Stimulated activated CD4-positive, alpha-beta T cell treated with anti-CD3 and anti-CD28 coated beads, Interleukin-12 subunit alpha, Interleukin-12 subunit beta, amount 100 ng/mL, for 48 hours (primary cell): ENCODE measurements at places on chromosomes 7 and 10.

- no peak for DNase-seq
Measured at GRCh38 chr10:78177491-78178185, 144.0 kb downstream of the RPS24 start.

- DNase-seq = peak; percentile 68
Measured at GRCh38 chr10:104328896-104329710, 9.2 kb downstream of the ITPRIP start.

DNA sequence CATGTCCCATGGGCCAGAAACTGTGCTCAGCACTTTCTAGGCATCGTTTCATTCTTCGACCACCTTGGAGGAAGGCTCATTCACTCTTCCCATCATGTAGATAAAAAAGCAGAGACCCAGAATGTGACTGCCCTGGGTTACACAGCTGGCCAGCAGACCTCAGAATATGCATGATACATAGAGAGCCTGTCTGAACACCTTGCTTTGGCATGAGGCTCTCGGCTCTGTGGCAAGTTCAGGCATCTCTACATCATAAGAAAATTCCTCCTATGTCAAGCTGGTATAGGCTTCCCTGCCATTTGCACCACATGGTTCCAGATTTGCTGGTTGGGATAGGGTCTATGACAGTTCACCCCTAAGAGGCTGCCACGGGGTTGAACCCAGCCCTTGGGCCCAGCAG is 134.1 kb downstream of the CDH23 start:
- no peak for DNase-seq

DNA sequence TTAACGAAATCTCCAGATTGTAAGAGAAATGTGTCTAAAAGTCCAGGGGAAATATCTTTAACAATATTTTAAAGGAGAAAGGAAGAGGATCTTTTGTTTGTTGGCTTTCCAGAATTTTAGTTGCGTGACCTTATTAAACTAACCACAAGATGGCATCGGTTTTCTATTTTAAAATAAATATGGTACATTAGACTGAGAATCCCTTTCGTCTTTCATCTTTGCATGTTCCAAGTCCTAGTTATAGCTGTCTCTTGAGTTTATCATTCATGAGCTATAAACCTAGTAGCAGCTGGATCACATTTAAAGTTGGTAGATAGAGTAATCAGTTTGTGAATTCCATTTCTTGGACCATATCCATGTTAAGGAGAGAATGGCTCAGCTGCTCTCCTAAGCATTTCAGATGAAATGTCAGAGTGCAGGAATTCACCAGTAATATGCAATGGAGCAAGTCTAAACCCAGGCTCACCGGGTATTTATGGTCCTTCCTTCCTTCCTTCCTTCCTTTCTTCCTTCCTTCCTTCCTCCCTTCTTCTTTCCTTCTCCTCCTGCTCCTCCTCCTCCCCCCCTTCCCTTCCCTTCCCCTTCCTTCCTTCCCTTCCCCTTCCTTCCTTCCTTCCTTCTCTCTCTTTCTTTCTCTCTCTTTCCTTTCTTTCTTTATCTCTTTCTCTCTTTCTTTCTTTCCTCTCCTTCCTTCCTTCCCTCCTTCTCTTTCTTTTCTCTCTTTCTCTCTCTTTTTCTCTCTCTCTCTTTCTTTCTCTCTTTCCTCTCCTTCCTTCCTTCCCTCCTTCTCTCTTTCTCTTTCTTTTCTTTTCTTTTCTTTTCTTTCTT is 57.8 kb upstream of the RAB18 start:
- DNase-seq = no peak

- DNase-seq = no peak
Measured at GRCh38 chr10:2463316-2463715, 604.0 kb upstream of the PFKP start.

DNA sequence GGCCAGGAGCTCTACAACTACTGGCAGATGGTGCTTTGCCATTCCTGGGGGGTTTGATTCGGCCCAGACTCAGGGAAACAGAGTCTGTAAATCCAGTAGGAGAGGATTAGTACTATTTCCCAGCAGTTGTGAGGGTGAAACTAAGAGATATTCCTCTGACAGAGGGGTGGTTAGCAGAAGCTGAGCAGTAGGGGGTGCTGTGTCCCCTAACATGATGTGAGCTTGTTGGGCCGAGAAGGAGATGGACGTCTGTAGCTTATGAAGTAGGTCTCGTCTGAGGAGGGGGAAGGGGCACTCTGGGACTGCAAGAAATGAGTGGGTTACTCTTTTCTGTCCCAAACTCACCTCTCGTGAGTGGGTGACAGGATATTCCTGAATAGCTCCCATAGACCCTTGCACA is 179.2 kb upstream of the MBL2 start:
- DNase-seq = no peak

DNA sequence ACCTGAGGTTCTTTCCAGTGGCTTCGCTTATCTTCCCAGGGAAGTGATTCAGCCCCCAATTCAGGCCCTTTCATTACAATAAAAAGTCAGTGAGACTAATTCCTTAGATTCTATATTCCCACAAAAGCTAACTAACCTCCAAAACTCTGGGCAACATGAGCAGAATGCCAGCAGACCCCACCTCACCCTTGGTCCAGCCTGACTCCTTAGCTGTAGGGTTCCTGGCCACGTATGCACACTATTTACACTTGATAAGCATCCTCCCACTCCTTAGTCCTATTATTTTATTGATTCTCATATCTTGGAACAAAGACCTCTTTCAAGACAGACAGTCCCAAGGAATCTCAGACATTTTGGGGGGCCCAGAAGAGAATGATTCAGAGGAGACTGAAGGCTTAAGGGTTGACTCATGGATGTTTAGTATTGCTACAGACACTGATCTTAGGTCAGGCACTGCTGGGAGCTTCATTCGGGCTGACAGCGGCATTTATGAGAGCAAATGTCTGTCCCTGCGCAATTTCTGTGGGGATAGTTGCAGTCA is 162.6 kb upstream of the GDF10 start:
- no peak for DNase-seq

GRCh38 chr7:135486261-135486920 is 23.5 kb downstream of the CNOT4 start:
- DNase-seq = no peak

GRCh38 chr10:4546500-4546899 is 279.5 kb upstream of the AKR1E2 start:
- peak; percentile 30 for DNase-seq

DNA sequence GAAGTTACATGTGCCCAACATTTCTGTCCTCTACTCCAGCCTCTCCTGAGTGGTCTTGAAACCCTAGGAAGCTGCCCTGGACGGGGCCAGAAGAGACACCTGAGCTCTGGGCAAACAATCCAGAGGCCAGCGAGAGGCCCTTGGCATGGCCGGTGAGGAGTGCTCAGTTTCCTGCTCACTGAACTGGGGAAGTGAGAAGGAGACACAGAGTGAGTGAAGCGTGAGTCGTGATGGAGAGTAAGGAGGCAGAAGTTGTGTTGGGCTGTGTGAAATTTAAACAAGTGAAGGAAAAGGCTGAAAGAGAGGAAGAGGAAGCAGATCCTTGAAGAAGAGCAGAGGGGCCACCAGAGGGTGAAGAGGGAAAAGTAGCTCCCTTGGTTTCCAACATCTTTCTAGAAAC is 73.2 kb downstream of the WNT2 start:
- DNase-seq = no peak

GRCh38 chr7:130733931-130734814 is at the start of gene KLF14:
Gene KLF14, minus strand, starts transcription at chr7:130734207. Its CDS starts 174 bp downstream, at chr7:130734033.
- DNase-seq = no peak

- no peak for DNase-seq
Measured at GRCh38 chr7:129167817-129168216, 20.6 kb upstream of the SMO start.

DNA sequence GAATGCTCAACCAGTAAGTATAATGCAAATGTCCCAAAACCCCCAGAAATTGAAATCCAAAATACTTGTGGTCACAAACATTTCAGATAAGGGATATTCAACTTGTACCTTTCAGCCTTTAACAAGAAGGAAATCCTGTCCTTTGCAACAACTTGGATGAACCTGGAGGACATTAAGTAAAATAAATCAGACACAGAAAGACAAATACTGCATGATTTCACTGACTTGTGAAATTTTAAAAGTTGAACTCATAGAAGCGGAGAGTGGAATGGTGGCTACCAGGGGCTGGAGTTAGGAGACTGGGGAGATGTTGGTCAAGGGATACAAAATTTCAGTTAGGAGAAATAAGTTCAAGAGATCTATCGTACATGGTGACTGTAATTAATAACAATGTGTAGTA is 187.6 kb downstream of the DNAH11 start:
- DNase-seq = no peak

DNA sequence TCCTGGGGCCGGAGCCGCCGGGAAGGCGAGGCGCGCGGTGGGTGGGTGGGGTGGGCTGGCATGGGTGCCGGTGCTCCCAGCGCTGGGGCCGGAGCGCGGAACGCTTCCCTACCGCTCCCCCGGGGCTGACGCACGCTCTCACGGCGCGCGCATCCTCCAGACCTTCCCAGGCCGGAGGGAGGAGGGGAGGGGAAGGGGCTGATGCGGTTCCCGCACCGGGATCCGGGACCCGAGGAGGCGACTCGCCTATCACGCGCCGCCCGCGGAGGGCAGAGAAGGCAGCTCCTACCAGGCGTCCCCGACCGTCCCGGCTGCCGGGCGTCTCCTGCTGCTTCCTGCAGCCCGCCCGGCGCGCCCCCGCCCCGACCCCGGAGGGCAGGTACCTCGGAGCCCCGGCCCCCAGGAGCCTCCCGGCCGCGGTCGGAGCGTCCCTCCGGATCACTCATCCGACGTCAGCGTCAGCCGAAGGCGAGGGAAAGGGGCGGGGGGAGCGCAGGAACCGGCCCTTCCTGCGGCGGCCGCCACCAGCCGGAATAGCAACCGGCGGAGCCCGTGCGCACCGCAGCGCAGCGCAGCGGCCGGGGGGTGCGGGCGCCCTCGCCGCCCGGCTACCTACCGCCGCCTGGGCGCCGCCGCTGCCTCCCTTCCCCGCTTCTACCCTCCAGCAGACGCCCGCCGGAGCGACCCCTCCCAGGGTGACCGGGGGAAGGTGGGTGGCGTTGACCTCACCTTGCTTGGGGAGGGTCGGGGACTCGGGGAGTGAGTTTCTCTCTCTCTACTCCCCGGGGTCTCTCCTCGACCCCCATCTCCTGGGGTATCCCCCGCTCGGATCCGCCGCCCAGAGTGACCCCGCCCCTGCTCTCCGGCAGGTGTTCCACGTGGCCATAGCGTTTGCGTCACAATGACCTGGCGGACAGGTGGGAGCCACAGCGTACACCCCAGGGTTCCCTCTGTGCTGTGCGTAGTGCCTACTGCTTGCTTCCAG is at the start of gene ICA1:
Gene ICA1 (minus strand): TSS at position 457 of the 985 bp plus-strand sequence. CDS start 26,241 bp downstream, outside the sequence.
- DNase-seq = no peak

DNA sequence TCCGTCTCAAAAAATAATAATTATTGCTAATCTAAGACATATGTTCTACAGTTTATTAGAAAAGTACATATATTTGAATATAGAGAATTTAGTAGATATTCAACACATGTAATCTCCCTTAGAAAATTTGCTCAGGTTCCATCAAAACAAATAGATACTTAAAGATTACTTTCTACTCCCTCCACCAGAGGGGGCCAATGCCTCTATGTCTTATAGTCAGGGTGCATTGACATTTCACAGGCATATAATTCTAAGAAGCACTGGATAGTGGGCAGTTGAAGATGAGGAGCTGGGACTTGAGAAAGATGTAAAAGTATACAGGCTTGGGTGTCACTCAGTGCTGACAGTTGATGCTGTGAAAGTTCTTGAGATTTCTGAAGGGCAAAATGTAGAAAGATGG is 301.6 kb upstream of the HPS1 start:
- DNase-seq = no peak

DNA sequence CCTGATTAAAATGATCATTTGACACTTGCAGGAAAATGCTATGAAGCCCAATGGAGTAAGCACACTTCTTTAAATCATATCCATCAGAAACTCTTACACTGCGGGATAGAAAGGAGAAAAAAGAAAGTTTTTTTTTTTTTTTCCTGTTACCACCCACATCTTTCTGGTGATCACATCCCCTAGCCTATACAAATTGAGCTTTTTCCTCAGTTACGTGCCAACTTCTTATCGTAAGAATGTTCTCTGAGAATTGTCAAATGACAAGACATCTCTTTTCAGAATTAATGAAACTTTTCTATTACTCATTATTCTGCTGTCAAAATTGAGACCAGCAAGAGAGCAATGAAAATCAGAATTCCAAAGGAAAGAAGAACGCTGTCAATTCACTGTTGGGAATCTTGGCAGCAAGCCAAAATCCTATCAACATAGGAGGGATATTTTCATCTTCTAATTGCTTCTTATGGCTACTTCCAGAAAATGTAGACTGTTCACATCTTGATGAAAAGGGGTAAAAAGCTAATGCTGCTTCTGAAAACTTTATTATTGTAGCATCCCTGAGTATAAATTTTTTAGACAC is 179.5 kb downstream of the ADAM12 start:
- no peak for DNase-seq

DNA sequence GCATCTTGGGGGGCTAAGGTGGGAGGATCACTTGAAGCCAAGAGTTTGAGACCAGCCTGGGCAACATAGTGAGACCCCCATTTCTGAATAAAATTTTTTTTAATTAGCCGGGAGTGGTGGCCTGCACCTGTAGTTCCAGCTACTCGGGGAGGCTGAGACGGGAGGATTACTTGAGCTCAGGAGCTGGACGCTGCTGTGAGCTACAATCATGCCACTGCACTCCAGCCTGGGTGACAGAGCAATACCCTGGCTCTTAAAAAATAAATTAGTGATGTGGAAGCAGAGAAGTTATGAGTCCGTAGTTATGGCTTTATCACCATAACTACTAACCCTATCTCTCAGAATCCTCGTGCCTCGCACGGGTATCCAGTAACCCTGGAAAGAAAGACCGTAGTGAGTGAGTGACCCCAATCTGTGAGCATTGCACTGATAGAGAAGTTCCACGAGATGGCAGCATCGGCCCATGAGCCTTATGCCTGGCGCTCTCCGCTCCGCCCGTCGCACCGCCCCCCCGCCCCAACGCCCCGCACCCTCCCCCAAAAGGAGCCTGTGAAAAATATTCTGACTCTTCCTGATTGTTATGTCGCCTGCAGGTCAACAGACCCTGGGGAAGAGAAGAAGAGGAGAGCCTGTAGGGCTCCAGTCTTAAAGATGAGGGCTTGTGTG is 4.9 kb upstream of the SLC29A3 start:
- peak; percentile 16 for DNase-seq

DNA sequence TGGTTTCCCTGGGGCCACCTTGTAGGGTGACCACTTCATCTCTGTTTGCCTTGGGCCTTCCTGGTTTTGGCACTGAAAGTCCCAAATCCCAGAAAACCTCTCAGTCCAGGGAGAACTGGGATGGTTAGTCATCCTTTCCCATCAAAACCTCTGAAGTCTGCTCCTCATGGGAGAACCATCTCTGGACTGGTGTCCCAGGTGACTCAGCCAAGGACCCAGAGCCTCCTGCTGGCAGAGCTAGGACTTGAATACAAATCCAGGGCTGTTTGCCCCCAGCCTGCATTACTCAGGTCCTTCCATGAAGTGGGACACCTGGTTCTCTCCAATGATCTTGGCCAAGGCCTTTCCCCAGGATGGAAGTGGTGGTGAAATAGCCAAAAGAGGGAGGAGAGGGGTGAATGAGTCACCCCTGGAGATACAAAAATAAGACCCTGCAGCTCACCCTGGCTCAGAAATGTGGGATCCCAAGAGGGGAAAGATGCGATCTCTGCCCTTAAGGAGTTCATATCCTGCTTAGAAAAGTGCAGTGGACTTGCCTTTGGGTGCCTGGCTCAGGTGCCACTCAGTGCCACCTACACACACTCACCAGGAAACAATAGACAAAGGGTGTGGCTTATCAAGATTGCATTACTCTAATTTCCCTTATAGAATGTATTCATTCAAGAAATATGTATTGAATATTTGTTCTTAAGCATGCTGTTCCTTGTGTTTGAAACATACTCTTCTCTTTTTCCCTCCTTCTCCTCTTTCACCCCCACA is 22.0 kb downstream of the ADRA2A start:
- no peak for DNase-seq
